ENCODE measurements at places on chromosomes 2 and 18.

- no peak for DNase-seq
Observed at GRCh38 chr2:95379371-95379831, 23.1 kb upstream of the FAHD2A start.

- DNase-seq = no peak
Observed at GRCh38 chr18:37529863-37530262, 35.7 kb downstream of the CELF4 start.

DNA sequence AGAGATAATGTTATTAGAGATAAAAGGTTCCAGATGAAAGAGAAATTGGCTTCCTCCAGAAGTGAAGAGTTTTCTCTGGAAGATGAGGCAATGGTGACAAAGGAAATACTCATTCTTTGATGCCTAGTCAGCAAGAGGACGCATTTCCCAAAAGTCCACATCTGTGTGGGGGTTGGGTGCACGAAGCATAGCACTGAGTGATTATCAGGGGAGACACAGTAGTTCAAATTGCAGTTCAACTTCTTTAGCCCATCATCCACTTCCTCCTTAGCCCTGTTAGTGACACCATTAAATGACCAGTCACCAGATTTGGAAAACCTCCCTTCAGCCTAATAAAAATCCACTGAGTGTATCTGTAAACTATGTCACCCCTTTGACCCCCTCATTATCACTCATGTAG is 80.9 kb upstream of the PHLPP1 start:
- no peak for DNase-seq

DNA sequence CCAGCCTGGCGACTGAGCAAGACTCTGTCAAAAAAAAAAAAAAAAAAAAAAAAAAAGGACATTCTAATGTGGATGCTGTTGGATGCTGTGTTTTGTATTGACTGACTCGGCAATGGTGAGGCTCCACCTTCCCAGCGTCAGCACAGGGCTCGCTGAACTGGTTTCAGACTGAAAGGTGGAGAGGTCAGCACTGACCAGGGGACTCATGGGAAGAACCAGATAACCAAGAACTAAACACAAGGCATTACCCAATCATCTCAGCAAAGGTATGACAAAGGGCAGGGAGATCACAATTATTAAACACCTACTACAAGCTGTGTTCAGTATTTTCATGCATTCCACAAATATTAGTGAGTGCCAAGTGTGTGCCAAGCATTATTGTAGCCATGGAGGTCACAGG is 103.2 kb downstream of the LRATD1 start:
- DNase-seq = no peak

- no peak for DNase-seq
Observed at GRCh38 chr2:102304268-102304667, 7.1 kb upstream of the IL1RL1 start.

DNA sequence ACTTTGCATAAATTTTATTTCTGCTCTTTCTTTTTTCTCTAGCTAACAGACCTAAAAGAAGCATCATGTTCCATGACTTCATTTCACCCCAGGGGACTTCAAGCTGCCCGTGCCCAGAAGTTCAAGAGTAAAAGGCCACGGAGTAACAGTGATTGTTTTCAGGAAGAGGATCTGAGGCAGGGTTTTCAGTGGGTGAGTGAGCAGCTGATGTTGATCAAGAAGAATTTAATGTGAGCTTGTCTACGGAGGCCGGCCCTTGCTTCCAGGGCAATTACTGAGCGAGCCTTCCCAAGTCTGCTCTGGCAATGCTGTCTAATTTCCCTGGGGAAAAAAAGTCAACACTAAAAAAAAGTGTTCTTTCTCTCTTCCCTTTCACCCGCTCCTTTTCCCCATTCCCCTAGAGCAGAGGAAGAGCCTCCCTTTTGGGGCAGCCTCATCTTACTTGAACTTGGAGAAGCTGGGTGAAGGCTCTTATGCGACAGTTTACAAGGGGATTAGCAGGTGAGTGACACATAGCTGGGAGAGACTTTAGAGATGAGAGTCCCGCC is 1.2 kb downstream of the CDK15 start:
- DNase-seq = no peak

GRCh38 chr2:47056868-47057686 is 98.0 kb downstream of the STPG4 start:
- no peak for DNase-seq

DNA sequence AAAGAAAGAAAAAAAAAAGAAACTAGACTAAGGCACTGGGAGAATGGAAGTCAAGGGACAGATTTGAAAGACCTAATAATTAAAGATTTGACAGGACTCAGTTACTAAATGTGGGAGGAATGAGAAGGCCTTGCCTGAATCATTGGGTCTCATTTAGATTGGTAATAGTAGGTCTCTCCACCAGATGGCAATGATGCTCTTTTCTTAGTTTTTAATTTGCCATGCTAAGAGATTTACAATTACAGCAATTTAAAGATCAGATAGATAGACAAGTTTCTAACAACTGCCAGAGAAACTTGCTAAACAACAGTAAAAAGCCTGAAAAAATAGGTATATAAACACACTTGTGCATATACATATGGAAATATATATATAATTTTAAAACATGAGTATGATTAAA is 153.0 kb downstream of the TMEM247 start:
- DNase-seq = no peak

DNA sequence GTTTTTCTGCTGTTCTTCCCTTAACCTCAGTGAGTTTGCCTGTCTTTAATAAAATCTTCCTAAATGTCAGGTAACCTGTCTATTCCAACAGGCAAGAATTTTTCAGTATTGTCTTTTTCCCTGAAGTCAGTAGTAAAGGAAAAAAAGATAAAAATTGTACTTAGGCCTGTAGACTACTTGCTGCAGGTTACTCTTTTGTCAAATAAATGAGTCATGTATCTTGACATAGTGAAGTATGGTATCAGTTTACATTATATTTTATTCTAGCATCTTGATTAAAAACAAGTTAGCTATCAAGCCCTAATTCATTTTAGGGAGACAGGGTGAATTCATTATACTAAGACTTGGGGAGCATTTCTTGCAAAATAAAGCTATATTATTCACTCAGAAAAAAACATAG is 59.8 kb downstream of the ITGA4 start:
- DNase-seq = no peak

- DNase-seq = no peak
Observed at GRCh38 chr2:227860221-227860641, 11.2 kb upstream of the DAW1 start.

DNA sequence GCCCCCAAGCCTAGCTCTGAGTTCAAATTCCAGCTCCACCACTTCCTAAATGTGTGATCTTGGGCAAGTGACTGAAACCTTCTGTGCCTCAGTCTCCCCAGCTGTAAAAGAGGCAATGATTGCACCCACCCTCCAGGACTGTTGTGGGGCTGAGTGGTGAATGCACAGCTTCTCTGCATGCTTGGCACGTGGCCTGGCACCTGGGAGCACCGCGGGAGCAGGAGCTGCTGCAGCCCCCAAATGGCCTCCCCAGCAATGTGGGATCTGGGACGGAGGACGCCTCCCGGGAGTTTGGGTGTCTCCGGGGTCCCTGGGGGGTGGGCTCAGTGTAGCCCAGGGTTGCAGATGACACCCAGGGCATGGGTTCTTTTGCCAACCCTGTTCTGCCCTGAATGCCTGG is 1.6 kb downstream of the KLHL30 start:
- DNase-seq = no peak

DNA sequence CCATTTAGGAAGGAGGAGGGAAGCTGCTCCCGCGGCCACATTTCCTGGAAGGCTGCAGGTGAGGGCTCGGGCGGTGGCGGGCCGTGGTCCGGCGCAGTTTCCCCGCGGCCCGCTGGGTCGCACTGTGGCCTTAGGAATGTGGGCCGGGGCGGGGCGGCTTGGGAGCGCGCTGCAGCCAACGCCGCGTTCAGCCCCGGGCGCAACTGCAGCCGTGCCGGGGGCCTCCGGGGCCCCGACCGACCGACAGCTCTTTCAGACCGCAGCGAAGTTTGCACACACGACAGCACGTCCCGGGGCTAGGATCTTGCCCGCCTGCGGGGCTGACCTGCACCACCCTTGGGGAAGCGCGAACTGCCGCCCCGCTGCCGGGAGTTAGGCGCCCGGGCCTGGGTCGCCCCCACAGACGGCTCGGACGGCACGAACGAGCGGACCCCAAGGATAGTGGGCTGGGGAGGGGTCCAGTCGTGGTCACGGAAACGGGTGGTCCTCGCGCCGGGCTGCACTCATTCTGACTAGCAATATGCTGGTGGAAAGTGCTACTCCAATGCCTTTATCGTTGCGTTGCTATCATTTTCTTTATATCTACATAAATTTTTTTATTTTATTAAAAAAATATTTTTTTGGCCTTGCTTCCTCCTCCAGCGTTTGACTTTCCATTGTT is 69.9 kb upstream of the DLX2 start:
- DNase-seq = no peak

GRCh38 chr2:86042256-86043168 is 63.2 kb downstream of the POLR1A start:
- DNase-seq = no peak

DNA sequence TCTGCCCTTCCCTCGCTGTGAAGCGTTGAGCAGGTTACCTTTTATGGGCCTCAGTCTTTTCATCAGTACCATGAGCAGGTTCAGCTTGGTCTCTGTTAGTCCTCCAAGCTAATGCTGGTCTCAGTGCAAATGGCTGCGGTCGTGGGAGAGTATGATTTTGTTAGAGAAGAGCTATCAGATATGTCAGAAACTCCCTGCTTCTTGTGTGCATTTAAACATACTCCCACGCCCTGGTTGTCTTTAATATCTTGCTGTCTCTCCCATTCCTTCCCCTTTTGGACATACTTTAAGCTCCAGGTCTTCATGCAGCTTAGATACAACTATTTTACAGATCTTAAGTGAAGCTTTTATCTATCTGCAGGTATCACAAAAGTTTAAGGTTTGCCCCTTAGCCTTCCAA is 62.9 kb downstream of the EFR3B start:
- no peak for DNase-seq

- DNase-seq = no peak
Observed at GRCh38 chr2:133516405-133517026, 51.7 kb downstream of the NCKAP5 start.

- DNase-seq = no peak
Observed at GRCh38 chr2:31414601-31415241, at the start of gene XDH. TSS of gene XDH (minus strand) at chr2:31414742. CDS start at chr2:31414666, 76 bp downstream.

DNA sequence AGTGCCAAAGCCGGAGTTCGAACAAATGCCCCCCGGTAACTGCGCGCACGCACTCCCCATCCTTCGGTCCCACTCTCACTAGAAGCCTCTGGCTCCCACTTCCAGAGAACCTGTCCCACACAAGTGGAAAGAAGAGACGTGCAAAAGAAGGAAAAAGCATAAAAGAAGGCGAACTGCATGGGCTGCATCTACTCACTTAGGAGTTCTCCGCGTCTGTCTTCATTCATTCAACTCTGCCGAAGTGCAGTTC is 312 bp downstream of the NR4A2 start:
- no peak for DNase-seq

GRCh38 chr2:46847726-46848412 is 67.7 kb downstream of the MCFD2 start:
- no peak for DNase-seq

DNA sequence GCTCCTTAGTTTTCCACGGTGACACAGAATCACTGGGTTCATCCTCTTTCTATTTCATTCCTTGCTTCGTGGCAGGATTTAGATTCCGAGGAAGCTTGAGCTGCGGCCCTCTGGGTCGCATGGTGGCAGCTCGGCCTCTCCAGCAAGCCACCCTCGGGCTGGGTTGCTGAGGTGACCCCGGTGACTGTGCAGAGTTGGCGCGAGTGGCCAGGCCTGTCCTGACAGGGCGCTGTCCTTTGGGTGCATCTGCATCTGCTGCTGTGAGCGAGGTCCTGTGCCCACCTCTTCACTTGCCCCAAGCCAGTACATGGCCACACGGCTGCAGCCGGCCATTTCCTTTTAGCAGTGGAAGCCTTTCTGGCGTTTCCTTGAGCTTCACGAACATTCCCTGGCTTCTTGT is 21.8 kb downstream of the PRELID3A start:
- no peak for DNase-seq

DNA sequence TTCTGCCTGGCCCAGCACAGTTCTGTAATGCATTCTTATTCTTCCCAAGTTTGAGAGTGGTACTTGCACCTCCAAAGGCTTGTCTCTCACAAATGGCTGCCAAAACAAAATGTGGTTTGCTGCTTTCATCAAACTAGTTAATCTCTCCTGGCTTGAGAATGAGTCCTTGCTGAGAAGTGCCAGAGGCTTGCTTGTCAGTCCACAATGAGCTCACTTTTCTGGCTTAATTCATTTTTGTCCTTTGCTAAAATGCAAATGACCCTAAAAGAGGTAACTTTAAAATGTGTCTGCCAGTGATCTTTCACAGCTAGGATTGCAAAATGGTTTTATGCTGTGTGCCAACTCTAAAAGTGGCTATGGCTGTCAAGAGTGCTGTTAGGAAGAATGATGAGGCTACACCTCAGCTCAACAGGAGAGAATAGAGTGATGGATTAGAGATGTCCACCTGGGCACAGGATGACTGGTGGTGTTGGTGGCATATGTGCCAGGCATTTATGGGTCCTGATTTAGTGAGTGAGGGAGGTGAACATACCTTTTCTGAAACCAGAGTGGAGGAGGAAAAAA is 291.2 kb upstream of the HNMT start:
- no peak for DNase-seq

DNA sequence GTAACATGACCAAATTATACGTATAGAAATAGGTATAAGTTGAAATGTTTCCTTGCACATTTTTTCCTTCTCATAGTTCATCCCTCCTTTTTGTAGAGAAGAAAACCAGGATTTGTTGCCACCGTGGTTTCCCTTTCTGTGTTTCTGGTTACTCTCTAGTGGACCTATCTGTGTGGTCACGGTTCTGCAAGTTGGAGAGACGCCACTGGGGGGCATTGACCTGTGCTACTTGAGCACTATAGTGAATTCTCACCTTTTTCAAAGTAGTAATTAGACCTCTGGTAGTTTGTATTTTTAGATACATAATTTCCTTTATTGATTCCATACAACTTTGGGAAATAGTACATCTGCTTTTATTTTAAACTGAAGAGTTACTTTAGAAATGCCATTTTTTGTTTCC is 444.8 kb downstream of the PTPRM start:
- DNase-seq = no peak

DNA sequence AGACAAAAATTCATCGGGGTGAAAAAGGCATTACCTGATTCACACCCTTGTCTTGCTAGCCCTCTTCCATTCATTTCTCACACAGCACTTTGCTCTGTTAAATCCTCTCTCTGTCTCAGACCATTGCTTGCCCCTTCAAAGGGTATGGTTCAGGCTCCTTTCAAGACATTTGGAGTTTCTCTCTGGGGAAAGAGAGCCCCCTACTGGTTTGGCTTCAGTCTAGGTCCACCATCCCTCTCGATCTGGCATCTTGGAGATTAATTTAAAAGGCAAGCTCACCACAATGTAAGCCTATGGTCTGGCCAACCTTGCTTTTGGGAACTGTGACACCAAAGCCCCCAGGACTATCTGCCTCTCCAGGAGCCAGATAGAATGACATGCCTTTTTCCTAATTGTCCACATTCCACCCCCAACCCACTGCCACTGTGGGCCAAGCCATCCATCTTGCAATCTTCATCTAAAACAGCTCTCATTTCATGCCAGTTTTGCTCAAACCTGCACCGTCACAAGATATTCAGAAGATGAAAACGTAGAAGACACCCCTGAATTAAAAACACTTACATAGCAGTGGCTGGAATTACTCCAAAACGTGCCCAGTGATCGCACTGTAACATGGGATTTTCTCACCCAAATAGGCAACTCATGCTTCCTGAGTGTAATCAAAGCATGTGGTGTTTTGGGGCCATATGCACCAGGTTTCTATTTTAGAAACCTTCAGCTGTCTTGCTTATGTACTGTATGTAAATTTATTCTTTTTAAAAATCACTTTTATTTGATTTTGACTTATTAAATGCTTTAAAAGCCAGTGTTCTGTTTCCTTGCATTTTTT is 93.9 kb downstream of the FARSB start:
- DNase-seq = no peak

GRCh38 chr18:22765896-22766295 is 167.2 kb upstream of the RBBP8 start:
- no peak for DNase-seq
